Stimulated activated CD4-positive, alpha-beta T cell treated with anti-CD3 and anti-CD28 coated beads, Interleukin-12 subunit alpha, Interleukin-12 subunit beta, amount 100 ng/mL, for 48 hours (primary cell): ENCODE measurements at places on chromosomes 7 and 10.

GRCh38 chr10:89837165-89838043 lies 136.0 kb downstream of the KIF20B start:
- DNase-seq: no peak

- no peak for DNase-seq
These were observed 44.2 kb upstream of the SLC35G1 start for GRCh38 chr10:93849593-93849992.

DNA sequence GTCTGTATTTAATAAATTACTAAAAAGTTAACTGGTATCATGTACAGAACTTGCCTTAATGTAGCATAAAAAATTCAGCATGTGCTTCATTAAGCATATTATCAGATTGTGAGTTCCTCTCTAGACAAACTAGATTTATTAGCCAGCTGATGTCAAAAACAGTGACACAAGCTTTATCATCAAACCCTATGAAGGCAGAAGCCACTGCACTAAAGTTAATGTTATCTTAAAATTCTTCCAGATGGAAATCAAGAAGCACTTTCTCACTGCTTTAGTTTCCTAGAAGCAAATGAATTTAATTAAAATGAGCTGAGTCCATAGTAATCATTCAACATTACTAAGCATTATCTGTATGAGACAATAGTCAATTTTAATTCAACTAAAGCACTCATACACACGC lies 96.4 kb downstream of the ARHGAP12 start:
- no peak for DNase-seq

- DNase-seq: no peak
These were observed 13.2 kb downstream of the BAIAP2L1 start for GRCh38 chr7:98387544-98388226.

DNA sequence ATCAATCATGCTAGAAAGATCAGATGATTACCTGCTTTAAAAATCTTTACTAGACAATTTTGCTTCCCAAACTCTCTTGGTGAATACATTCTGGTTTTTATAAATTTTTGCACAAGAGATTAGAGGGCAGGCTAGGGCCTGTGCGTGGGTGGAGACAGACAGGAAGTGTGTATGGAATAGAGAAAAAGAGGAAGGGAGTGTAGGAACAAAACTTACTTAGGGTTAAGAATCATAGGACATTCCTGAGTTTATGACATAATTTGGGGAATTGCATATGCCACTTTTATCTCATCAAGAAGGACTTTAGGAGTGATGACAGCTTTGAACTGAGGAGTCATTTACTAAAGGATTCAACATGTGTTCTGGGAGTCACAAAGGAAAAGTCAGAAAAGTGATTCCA lies 31.3 kb downstream of the LAMB1 start:
- DNase-seq: no peak

DNA sequence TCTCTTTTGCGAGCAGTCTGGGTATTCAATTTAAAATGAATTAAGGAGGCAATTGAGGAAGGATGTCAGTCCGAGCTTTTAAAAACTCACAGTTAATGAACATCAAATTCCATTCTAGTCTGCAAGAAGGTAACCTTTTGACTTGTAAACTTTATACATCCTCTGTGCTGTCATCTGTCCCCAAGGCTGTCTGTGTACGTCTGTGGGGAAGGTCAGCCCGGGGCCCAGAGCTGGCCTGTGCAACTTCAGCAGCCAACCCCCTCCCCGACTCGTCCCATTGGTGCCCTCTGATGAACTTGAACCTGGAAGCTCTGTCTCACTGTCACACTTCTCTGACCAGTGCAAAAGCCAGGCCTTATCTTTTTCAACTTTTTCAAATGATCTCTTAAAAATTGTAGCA lies 80.3 kb downstream of the CCDC3 start:
- DNase-seq: no peak
